WERI-Rb-1 (cell line): ENCODE measurements at places on chromosomes 4 and X.

- no peak for DNase-seq
These were observed 20.5 kb upstream of the CD40LG start for GRCh38 chrX:136627409-136627808.

DNA sequence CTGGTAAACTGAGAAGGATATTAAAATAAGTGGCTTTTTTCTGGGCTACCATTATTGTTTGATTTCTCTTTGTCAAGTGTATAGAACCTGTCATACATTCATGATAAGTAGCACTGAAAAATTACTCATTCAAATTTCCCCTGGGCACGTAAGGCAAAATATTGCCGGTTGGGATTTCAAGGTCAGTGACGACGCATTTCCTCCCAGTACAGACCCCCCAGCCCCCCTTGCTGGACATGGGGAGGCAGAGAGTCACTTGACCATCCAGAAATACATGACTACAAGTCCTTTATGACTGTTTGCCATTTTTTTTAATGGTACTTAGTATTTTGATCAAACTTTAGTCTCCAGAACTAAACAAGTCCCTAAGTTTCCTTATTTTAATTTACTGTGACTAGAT lies 6.8 kb upstream of the MND1 start:
- DNase-seq: no peak

- DNase-seq: no peak
These were observed 26.5 kb upstream of the IRAK1 start for GRCh38 chrX:154046031-154046781.

GRCh38 chr4:129231945-129232588 lies 136.1 kb downstream of the C4orf33 start:
- no peak for DNase-seq
